ENCODE measurements at places on chromosomes 12 and 14. TPM values are rescaled to one million over a fixed set of nuclear protein-coding genes. Genes with fewer than 3 reads are reported as not detected.

DNA sequence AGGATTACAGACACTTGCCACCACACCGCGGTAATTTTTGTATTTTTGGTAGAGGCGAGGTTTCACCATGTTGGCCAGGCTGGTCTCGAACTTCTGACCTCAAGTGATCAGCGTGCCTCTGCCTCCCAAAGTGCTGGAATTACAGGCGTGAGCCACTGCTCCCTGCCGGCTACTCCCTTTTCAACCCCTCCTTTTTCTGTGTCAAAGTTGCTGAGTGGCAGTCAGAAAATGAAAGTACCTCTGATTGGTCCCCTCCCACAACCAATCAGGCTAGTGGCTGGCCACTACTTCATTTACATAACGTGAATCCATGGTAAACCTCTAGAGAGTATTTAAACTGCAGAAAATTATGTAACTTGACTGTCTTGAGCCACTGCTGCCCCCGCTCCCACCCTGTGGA lies 5.9 kb downstream of the RESF1 start:
- peaks cover 29% of the 10 kb centered on the region for H3K4me1 ChIP-seq
- H3K27me3 ChIP-seq = no peaks in the 10 kb centered on the region
- no peak for DNase-seq
- H3K36me3 ChIP-seq = peaks cover 16% of the 10 kb centered on the region
- H3K27ac ChIP-seq = no peak overlapping the region

The LRTM2 gene
- total RNA-seq = 0.09 TPM

The CLEC1A gene
- total RNA-seq = not detected

The IRAK3 gene
- total RNA-seq = 0.37 TPM

The MEG3 gene
- 7.3 TPM for total RNA-seq

- no peak overlapping the region for H3K27ac ChIP-seq
- H3K36me3 ChIP-seq = no peaks in the 10 kb centered on the region
- H3K4me3 ChIP-seq = no peak overlapping the region
- peaks cover 36% of the 10 kb centered on the region for H3K4me1 ChIP-seq
- DNase-seq = no peak
Observed at GRCh38 chr12:47821346-47821706, 1.6 kb upstream of the HDAC7 start.

GRCh38 chr14:92558319-92558718 lies 44.7 kb downstream of the RIN3 start:
- no peaks in the 10 kb centered on the region for H3K27me3 ChIP-seq
- H3K27ac ChIP-seq = no peak overlapping the region
- H3K36me3 ChIP-seq = no peaks in the 10 kb centered on the region

The CLEC12A gene
- total RNA-seq = not detected

GRCh38 chr12:55051197-55051947 lies 31.6 kb downstream of the NEUROD4 start:
- no peak overlapping the region for H3K27ac ChIP-seq
- H3K4me1 ChIP-seq = peaks cover 9% of the 10 kb centered on the region
- no peak for DNase-seq
- no peak overlapping the region for H3K4me3 ChIP-seq
- H3K36me3 ChIP-seq = no peaks in the 10 kb centered on the region
- no peaks in the 10 kb centered on the region for H3K27me3 ChIP-seq

The PLEK2 gene
- total RNA-seq = not detected

GRCh38 chr14:103546652-103547454 lies 15.6 kb downstream of the BAG5 start:
- H3K36me3 ChIP-seq = no peaks in the 10 kb centered on the region
- H3K4me3 ChIP-seq = no peak overlapping the region
- H3K27me3 ChIP-seq = no peaks in the 10 kb centered on the region
- DNase-seq = peak; percentile 82
- H3K27ac ChIP-seq = no peak overlapping the region
- H3K4me1 ChIP-seq = peaks cover 28% of the 10 kb centered on the region

The RNASE1 gene
- 5.7 TPM for total RNA-seq

The C3AR1 gene
- not detected for total RNA-seq

DNA sequence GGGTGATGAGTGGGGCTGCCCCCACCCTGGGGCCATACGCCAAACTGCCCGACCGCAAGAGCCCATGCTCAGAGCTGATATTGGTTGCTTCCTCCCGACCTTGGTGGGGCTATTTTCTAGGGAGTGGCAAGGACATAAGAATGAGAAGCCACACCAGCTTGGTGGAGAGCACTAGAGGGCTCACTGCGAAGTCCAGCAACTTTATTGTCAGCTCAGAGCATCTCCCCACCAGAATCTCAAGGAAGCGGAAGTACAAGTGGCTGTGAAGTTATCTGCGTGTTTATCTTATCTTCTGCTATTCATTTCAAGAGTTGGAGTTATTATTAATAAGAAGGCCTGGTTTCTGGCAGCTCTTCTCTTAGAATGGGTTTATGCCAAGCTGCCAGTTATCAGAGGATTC lies 4.9 kb upstream of the PLXNC1 start:
- no peak overlapping the region for H3K27ac ChIP-seq
- no peaks in the 10 kb centered on the region for H3K4me1 ChIP-seq
- H3K36me3 ChIP-seq = no peaks in the 10 kb centered on the region
- H3K27me3 ChIP-seq = peaks cover 27% of the 10 kb centered on the region
- no peak overlapping the region for H3K4me3 ChIP-seq

The NGB gene
- not detected for total RNA-seq

The FOXG1 gene
- 1.5 TPM for total RNA-seq

DNA sequence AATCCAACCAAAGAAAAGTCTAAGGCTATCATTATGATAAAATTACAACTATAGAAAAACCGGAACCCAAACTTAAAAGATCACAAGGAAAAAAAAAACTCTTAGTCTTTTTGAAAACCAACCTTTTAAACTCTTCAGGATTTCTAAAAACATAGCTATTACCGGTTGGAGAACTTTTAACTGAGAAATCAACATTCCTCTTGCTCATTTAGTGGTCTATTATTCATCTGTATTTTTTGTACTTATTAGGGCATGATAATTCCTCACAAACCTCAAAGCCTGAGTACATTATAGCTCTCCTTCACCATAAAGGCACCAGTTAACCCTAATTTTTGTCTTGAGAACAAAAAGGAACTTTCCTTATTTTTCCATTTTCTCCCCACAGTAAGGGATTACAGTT lies 10.4 kb downstream of the LUM start:
- no peak for DNase-seq
- no peaks in the 10 kb centered on the region for H3K27me3 ChIP-seq
- no peaks in the 10 kb centered on the region for H3K4me1 ChIP-seq
- no peak overlapping the region for H3K27ac ChIP-seq

DNA sequence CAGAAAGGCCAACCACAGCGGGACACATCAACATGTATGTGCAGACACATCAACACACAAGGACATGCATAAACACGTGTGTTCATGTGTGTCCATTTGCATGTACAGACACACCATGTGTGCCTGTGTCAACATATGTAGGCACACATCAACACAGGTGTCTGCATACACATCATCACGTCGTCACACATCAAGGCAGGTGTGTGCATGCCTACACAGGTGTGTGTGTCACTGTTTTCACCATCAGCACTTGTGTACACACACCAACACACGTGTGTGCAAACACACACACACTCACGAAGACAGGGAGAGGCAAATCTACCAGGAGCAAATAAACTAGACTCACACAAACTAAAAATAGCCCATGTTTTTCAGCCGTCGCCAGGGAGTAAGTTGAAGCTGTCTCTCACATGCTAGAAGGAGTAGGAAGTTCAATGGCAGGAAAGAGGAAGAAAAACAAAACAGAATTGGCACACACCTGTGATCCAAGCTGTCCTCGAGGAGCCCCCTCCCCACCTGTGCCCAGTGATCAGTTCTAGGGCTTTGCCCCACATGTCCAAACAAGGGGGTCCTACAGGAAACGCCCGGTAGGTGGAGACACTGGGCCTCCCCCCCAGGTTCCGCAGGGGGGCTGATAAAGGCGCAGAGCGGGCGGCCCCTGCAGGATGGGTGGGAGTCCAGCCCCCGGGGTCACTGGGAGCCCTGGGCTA lies 7.4 kb downstream of the SCARB1 start:
- no peak overlapping the region for H3K27ac ChIP-seq
- no peak for DNase-seq
- no peaks in the 10 kb centered on the region for H3K36me3 ChIP-seq
- no peaks in the 10 kb centered on the region for H3K4me1 ChIP-seq

The VRTN gene
- total RNA-seq = 18.6 TPM

- no peak for DNase-seq
- H3K4me3 ChIP-seq = no peak overlapping the region
- no peaks in the 10 kb centered on the region for H3K4me1 ChIP-seq
Observed at GRCh38 chr14:101055776-101056374, 152.4 kb upstream of the RTL1 start.
